ENCODE measurements at places on chromosomes 1 and 21.

DNA sequence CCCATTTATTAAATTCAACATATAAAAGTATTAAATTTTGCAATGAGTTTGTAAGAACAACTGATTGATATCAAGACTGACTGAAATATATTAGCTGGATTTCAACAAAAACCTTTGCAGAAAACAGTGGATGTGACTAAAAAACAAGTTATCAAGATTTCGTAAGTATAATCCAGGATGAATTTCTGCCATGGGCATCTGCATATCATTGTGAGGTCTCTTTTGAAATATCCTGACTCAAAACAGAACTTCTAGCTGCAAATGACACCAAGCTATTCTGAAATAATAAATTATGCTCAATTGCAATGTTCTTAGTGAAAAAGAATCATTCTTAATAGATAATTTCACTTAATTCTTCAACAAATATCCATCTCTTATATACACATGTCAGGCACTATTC, 52.6 kb downstream of the CD34 start:
- DNase-seq: peak; percentile 25

DNA sequence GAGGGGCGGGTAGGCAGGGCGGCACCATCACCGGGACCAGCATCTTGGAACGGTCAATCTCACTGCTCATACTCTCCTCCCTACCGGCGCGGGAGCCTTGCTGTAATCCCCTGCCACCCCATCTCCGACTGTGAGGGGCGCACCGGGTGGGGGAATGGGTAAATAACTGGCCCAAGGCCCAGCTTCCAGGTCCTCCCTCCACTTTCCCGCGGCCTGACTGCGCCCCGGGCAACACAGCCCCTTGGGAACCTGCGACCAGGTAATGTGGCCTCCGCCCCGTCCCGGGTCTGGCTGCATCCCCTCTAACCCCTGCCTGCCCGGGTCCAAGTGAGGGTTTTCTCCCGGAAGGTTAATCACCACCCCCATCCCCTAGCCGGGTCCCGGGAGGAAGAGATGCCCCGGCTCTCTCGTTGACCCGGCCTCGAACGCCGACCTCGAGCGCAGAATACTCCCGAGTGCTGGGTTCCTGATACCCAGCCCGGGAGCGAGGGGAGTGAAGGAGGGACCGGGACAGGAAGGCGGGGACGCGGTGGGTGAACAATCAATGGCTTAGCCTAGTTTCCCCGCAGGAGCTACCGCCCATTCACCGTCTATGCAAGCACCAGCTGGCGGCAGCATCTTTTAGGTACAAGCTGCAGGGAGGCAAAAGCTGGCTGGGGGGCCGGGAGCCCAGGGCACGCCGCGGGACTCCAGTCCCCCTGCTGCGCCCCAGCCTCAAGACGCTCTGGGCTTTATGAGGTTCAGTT, 5.9 kb upstream of the LHX9 start:
- no peak for DNase-seq

GRCh38 chr1:112533029-112533428, 24.3 kb downstream of the WNT2B start:
- DNase-seq: peak; percentile 37

- no peak for DNase-seq
Measured at GRCh38 chr1:233261695-233262094, 33.8 kb downstream of the PCNX2 start.

- DNase-seq: no peak
Measured at GRCh38 chr1:39110882-39111281, 84.7 kb downstream of the NDUFS5 start.

DNA sequence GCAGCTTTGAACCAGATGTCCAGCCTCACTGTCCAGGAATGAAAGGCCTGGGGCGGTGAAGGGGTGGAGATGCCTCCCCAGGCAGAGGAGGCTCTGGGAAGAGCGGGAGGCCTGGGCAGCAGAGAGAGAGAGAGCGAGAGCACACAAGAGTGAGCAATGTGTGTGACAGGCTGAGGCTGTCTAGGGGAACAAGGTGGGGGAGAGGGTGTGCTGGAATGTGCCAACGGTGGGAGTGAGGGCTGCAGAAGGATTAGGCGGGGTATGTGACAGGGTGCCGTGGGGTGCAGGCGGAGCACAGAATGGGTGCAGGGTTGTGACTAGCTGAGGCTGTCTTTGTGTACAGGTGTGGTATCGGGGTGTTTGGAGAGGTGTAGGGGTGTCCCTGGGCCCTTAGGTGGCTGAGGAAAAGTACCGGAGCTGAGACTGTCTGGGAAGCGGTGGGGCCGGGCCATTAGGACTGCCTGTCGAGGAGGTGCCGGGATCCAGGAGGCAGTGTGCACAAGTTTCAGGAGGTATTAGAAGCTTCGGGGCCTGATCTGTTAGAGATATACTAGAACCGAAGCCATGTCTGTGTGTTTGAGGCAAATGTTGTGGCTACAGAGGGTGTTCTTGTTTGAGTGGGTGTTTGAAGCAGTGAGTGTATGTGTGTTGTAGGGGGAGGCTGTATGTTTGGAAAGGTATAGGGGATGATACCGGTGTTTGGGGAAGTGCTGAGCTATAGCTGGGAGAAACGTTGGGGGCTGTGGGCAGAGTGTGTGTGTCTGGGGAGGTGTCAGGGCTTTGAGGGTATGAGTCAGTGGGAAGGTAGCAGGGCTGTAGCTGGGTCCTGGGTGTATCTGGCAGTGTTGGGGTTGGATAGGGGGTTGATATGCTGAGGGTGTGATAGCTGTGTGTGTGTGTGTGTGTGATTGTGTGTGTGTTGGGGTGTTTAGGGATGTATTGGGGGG, 9.1 kb downstream of the AHDC1 start:
- no peak for DNase-seq

- peak; percentile 50 for DNase-seq
Measured at GRCh38 chr21:33931799-33932390, 16.3 kb upstream of the ATP5PO start.

GRCh38 chr1:63891060-63891690, 117.4 kb downstream of the ROR1 start:
- no peak for DNase-seq

- no peak for DNase-seq
Measured at GRCh38 chr1:198099755-198100154, 57.0 kb upstream of the NEK7 start.

DNA sequence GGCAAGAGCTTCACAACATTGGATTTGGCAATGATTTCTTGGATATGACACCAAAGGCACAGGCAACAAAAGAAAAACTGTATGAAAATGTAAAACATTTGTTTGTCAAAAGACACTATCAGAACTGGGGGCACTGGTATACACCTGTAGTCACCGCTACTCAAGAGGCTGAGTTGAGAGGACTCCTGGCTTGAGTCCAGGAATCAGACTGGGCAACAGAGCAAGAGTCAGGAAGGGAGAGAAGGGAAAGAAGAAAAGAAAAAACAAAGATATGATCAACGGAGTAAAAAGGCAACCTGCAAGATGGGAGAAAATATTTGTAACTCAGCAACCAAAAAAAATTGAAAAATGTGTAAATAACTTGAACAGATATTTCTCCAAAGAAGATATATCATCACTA, 6.0 kb upstream of the TUT4 start:
- DNase-seq: no peak

DNA sequence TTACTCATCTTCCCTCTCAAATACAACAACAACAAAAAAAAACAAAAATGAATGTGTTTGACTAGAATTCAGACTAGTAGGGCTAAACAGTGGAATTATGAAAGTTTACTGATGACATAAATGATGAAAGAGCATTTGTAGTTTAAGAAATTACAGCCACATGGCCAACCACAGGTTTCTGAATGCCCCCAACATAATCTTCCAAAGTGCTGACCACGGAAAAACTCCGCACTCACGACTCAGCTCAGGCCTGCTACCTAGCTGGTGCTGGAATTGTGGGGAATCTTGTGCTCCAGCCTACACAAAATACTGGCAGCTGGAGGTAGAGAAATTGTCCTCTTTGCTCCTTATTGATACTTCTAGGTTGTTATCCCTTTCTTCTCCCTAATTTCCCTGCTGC, 23.6 kb upstream of the TBX15 start:
- DNase-seq: no peak

- DNase-seq: peak; percentile 95
Measured at GRCh38 chr1:117795190-117795589, 134.2 kb downstream of the GDAP2 start.

DNA sequence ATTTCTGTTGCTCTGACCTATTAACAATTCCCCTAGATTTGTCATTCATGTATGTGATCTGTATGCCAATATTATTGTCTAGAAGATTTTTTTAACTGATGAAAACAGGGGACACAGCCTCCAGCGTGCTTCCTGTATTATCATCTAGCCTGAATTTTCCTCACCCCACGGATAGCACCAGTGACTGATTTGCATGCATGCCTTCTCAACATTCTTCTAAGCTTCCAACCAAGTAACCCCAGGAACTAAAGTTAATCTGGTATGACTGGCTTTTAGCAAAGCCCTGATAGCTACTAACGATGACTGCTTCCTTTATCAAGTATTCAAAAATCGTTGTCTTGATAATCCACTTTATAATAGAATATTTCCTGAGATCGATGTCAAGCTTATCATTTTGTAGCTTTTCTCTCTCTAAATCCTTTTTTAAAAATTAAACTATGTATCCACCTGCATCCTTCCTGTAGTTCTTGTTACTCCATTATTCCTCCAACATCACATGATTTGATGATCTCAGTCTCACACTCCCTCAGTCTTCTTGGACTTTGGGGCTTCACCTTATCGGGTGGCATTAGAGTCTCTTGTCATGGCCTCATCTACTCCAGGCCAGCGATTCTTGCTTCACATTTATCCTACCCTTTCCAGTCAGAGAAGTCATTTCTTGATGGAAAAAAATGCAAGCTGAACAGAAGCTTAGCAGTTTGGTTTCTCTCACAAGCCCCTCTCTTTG, 19.0 kb downstream of the BCAR3 start:
- peak; percentile 68 for DNase-seq

- no peak for DNase-seq
Measured at GRCh38 chr1:87864676-87865075, 536.0 kb downstream of the LMO4 start.

- no peak for DNase-seq
Measured at GRCh38 chr1:1215080-1215676, 1.2 kb upstream of the TNFRSF4 start.

DNA sequence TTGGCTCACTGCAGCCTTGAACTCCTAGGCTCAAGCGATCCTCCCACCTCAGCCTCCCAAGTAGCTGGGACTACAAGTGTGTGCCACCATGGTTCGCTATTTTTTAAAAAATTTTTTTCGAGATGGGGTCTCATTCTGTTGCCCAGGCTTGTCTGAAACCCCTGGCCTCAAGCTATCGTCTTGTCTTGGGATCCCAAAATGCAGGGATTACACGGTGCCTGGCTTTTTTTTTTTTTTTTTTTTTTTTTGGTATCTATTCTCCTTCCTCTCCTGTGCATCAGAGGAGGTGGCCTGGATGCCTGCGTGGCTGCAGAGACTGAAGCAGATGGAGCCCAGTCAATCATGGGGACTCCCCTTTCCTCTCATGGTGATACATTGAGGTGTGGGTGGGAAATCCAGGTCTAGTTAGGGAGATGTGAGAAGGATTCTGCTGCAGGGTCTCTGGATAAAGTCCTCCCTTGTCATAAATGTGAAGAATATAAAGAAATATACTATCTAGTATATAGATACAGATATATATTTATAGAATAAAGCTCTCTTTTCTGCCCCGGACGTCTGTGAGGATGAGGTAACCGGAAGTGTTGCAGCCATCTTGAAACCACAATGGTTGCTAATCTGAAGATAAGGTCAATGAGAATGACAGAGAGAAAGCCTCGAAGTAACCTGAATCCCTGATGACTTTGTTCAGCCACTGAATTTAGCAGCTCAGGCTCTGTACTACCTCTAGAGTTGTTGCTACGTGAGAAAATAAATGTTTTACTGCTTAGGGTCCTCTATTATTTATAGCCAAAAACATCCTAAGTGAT, 19.5 kb upstream of the RGSL1 start:
- DNase-seq: peak; percentile 6

DNA sequence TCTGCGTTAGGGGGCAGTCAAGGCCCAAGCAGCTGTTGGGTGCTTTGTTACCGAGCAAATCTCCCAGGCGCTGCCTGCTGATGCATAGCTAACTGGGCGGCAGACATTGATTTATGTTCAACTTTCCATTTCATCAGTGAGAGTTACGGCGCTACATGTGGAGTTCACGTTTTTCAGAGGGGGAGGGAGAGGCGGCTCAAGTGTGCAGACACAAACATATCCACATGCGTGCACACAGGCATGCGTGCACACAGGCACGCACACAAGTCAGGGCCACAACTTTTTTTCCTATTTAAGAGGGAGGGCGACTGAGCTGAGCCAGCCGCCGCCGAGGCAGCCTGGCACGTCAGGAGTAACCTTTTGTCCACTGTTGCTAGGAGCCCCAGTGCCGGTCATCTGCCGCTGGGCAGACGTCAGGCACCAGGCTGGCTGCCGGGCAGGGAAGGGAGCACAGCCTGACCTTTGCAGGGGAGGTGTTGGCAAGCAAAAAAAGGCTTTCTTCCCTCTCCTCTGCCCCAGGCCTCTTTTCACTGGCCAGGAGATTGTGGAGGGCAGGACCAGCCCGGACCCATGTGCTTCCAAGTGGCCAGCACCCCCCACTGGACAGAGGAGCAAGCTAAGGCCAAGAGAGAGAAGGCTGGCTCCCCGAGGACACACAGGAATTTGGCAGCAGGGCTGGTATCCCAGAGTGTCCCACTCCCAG, 73.3 kb downstream of the MRPL37 start:
- peak; percentile 91 for DNase-seq

GRCh38 chr1:65762081-65762862, 30.4 kb upstream of the PDE4B start:
- DNase-seq: peak; percentile 35

- no peak for DNase-seq
Measured at GRCh38 chr1:107138767-107139445, 1.9 kb upstream of the NTNG1 start.

DNA sequence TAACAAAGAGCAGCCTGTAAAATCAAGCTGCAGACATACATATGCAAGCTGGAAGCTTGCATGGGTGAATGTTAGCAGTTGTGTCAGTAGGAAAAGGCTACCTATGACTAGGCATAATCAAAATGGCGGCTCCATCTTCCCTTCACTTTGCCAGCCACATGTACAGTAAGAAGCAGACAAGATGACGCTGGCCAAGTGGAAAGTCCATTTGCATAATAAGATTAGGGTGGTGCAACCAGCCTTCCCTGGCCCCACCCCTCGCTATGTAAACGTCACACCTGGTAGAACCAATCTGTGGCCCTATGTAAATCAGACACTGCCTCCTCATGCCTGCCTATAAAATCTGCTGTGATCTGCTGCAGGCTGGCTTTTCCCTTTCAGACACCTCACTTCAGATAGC, 171.9 kb upstream of the USP25 start:
- no peak for DNase-seq

- DNase-seq: no peak
Measured at GRCh38 chr21:43591571-43591970, 67.7 kb downstream of the HSF2BP start.

DNA sequence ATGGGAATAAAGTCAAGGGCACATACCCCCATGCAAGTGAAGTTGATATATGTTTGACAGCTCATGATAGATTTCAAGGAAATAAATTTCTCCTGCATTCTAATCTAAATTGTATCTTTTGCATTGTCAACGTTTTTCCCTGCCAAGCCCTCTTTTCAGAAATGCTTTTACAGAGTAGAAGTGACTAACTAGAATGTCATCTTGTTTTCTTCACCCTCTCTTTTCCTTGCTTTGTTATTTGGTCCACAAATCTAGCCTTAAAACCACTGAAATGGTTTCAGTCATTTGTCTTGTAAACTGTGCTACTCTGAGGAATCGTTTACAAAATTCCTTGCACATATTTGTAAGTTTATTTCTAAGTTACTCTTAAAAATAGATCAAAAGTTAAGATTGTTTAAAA, 600.8 kb upstream of the CXADR start:
- peak; percentile 52 for DNase-seq

All from fibroblast of the aortic adventitia (primary cell).